Stimulated activated CD4-positive, alpha-beta T cell treated with anti-CD3 and anti-CD28 coated beads, TNF-alpha, amount 100 ng/mL, for 1 hour (primary cell): ENCODE measurements at places on chromosomes 3 and 15.
A peak's percentile ranks its signal among the peaks of the same experiment; 100 is the strongest.

- DNase-seq: no peak
Measured at GRCh38 chr15:50143255-50143860, 24.3 kb upstream of the ATP8B4 start.

DNA sequence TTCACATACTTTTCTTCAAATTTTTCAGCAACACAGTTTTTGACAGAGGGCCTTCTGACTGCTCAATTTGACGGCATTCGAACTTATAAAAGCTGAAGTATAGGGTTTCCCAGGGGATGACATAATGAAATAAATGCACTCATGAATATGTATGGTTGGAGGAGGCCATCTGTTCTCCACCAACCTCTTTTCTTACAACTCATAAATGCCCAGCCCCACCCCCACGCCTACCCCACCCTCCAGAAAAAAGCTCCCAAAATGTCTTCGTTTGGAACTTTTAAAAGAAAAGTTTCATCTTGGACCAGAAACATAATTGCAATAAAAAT lies 211.6 kb upstream of the LRRN1 start:
- DNase-seq: no peak

GRCh38 chr3:77096966-77097890 lies 57.3 kb downstream of the ROBO2 start:
- no peak for DNase-seq

GRCh38 chr3:32890420-32891276 lies 60.8 kb upstream of the CCR4 start:
- DNase-seq: no peak

DNA sequence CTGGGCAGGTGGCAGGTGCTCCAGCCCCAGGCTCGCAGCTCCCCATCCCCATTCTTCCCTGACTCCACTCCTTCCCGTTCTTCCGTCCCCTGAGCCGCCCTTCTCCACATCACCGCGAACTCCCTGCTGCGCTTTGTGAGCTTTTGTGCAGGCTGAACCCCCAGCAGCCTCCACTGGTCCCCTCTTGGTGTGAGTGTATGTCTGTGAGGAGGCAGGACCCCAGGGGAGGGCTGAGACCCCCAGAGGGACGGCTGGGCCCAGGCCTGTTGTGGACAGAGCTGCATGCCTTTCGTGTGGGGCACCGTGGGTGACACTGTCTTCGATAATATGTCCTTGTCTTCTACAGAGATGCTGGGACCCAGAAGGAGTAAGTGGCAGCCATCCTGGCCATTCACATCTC lies 7.3 kb upstream of the ITIH3 start:
- DNase-seq: no peak

- no peak for DNase-seq
Measured at GRCh38 chr3:194517333-194517732, 30.5 kb upstream of the ATP13A3 start.

GRCh38 chr15:51104512-51104911 lies 9.8 kb upstream of the TNFAIP8L3 start:
- no peak for DNase-seq

DNA sequence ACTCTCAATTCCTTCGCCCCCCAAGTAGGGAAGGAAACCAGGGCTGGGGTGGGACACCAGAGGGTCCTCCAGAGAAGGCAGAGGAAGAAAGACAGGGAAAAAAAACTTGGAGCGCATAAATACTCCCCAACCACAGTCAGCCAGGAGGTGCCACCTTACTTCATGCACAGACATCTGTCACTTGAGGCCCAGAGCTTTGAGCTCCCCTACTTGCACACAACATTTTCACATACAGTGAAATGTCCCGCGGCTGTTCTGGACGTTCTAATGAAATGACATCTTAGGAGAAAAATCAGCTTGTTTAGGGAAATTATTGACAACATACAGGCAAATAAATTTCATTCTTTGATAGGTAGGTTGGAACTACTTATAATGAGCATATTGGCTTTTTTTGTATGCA lies 113.0 kb downstream of the LIPC start:
- no peak for DNase-seq

- DNase-seq: no peak
Measured at GRCh38 chr3:181298421-181298820, 308.9 kb upstream of the DNAJC19 start.

DNA sequence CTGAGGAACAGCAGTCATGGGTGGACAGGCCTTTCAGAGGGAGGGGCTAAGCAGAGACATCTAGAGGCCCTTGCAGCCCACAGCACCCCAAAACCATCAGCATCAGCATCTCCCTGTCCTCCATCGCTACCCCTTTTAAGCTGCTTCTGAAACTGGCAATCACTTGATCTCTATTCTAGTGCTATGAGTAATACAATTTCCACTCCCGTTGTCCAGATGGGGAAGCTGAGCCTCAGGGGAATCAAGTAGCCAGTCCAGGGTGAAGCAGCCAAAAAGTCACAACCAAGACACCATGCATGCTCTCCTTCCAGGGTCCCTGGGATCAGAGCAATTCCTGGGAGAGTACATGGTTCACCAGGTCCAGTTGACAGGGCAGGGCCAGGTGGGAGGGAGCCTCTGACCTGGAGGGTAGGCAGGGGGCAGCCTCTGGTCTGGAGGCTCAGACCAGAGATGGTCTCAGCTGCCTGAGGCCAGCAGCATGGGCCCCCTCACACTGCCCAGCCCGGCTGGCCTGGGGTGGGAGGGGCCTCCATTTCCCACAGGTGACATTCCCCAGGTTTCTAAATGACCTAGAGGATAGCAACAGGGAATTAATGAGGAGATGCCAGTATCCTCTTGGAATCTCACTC lies 30.0 kb downstream of the KLHL25 start:
- no peak for DNase-seq

- no peak for DNase-seq
Measured at GRCh38 chr3:15630646-15631350, 29.3 kb downstream of the BTD start.

GRCh38 chr3:71469138-71469435 lies 114.4 kb downstream of the FOXP1 start:
- no peak for DNase-seq

DNA sequence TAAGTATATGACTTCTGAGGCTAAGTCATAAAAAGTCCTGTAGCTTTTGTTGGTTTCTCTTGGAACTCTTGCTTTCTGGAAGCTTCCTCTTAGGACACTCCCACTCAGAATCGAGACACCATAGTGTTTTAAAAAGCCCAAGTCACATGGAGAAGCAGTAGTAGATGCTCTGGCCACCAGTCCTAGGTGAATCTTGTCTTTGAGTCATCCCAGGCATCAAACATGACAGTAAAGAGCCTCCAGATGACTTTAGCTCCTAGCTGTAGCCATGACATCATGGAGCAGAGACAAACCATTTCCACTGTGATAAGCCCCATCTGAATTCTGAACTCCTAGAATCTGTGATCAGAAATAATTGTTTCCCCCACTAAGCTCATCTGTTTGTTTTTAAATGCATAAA lies 42.1 kb downstream of the ISL2 start:
- no peak for DNase-seq

DNA sequence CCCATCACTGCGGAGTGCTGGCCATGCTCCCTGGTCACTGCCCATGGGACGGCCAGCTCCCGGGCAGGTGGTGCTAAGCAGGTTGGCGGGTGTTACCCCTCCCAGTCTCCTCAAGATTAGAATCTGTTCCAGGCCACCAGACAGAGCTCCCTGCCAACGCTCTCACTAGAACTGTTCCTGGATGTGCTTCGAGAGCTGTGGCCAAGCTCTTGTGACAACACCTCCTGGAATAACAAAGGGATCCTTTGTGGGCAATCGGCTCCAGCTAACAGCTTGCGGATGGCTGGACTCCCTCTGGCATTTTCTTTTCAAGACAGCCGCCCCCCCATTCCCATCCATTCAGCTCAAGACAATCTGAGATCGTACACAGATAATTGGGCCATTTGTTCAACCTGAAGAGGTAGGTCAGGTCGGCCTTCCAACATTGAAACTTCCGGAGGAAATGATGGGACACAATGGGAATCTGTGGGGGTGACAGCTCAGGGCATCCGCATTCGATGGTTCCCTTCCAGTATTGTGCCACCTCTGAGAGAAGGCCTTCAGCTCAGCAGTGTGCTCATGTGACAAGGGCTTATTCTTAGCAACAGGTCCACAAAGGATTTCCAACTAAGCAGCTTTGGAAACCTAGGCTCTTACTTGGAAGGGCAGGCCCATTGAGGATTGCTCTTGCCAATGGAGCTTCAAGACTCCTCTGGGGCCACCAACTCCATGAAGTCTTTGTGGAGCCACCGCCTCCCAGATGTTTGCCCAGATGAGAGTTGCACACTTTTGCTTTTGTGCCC lies 11.6 kb upstream of the EPHB3 start:
- no peak for DNase-seq

DNA sequence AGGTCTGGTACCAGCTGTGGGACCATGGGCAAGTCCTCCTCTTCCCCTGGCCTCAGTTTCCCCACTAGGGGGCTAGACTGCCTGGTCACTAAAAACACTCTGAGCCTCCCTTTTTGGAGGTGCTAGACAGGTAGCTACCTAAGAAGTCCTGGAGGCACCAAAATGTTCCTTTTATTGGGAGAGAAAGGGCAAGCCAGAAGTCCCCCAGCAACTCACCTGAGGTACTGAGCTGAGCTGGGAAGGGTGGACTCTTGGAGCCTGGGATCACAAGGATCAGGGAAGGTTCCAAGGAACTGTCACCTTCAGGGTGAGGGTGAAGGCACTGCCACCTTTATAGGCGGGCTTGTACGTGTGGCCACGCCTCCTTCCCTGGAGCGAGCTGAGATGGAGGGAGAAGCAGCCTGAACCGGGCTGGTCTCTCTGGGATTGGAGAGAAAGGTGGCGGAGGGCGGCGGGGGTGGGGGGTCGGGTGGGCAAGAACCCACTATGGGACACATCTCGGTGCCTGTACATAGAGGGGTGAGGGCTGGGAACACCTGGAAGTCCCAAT lies at the start of gene CYP1A1:
CYP1A1 (minus strand) TSS at position 304 of the 550 bp plus-strand sequence. CDS start 2,431 bp downstream, outside the sequence.
- no peak for DNase-seq

DNA sequence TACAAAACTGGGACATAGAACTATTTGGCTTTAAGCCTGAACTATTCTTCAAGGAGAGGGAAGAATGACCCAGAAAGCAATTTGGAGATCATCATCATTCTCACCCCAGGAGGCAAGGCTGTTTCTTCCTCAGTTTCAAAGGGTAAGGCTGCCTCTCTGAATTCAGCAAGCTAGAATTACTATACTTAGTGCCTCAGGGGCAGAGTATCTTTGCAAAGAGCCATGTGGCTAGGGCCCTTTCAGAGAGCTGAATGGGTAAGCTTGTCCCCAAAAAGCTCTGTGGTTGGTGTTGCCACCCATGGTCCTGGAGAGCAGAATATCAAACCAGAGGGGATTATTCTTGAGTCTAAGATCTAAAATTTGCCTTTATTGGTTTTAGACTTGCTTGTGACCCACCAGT lies 720.3 kb upstream of the ARPP21 start:
- no peak for DNase-seq

- DNase-seq: no peak
Measured at GRCh38 chr15:59685737-59686297, 3.3 kb downstream of the BNIP2 start.

DNA sequence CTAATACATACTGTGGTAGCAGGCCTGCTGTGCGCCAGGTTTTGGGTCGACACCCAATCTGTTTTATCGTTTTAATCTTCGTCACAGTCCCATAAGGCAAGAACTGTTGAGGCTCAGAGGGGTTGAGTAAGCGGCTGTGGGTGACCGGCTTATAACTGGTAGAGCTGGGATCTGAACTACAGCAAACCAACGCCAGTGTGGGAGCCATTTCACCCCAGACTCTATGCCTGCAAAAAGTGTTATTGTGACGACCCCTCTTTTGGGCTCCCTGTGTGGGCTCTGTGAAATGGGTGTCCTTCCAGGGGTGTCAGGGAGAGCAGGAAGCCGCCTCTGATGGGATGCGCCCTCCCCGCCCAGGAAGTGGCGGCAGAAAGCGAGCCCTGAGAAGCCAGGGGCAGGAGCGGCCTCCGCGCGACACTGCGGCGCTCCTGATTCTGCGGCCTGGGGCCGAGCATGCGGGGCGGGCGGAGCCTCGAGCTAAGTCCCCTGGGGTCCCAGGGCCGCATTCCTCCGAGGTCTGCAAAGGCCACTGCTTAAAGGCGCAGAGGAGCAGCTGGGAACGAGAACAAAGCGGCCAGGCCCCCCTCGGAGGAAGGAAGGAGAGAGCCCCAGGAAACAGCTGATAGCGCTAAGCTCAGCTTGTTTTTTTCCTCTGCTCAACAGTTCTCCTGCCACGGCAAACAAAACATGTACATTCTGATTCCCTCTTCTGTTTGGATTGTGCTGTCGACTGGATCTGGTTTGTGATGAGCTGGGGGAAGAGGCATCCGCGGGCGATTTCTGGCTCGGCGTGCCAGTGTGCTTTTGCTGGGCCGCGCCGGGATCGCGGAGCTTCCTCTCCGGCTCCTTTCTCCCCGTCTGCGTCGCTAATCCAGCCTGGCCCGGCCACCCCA lies 33.9 kb downstream of the GRK7 start:
- DNase-seq: no peak

DNA sequence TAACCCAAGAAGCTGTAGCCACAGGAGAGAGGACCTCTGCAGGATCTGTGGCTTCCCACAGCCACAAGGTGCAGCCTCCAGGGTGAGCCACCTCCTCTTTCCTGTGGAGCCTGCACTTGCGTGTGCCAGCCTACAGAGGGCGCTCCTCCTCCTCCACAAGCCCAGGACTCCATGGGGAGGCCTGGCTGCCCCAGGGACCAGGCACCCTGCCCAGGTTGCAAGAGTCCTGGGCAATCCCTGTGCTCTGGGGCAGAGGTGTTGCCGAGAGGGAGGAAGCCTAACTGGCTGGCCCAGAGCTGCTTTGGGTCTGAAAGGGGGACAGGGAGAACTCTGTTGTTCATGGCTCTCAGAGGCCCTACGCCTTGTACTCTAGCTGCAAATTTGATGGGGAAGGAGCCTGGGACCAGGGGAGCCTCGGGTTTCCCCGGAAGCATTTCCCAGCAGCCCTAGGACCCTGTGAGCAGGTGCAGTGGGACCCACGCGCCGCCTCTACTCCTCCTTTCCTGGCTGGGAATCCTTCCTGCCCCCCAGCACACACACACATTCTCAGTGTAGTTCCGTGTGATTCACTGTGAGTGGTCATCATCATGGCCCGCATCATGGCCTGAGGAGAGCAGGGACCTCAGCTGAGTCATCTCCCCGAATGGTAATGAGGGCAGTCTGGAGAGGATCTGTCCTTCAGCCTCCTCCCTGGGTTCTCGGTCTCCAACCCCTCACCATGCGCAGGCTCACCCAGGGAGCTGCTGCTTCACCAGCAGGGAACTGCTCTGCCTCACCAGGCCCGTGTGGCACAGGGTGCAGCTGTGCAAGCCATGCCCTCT lies 24.3 kb downstream of the TBC1D21 start:
- peak; percentile 18 for DNase-seq

GRCh38 chr3:125150525-125151441 lies 61.8 kb downstream of the SLC12A8 start:
- peak; percentile 24 for DNase-seq

DNA sequence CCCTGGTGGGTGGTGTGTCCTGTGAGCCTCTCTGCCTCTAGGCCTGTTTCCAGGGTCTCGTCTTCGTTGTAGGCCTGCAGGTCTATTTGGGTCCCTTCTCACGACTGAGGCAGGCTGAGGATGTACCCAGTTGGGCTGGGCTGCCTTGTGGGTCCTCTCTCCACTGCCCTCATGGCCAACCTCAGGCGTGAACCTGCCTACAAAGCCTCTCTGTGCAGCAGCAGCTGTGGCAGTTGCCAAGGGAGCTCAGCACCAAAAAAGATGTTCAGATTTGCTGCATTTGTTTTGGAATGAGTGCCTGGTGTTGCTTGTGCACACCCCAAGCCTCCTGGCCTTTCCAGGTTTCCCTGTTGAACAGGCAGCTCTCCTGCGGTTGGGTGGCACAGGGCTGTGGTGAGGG lies 13.4 kb downstream of the KLF13 start:
- DNase-seq: no peak

- DNase-seq: no peak
Measured at GRCh38 chr3:152623286-152623911, 211.5 kb upstream of the P2RY1 start.
